Thoracic aorta (tissue), 2 donors: ENCODE measurements at places on chromosomes 1 and 21. TPM values are rescaled to one million over a fixed set of nuclear protein-coding genes. Genes with fewer than 3 reads are reported as not detected.

The GBP1 gene
- total RNA-seq, result 26.4 TPM

The CHIA gene
- total RNA-seq, result not detected

The UTS2 gene
- total RNA-seq, result not detected

The TINAGL1 gene
- total RNA-seq, result 581 TPM

The NBL1 gene
- 82.0 TPM for total RNA-seq

The PTGFRN gene
- total RNA-seq, result 24.5 TPM

The LCE2A gene
- not detected for total RNA-seq

The PLD5 gene
- total RNA-seq, result 12.2 TPM

The PANK4 gene
- 27.1 TPM for total RNA-seq

The AUNIP gene
- not detected for total RNA-seq

The PLA2G2D gene
- not detected for total RNA-seq

The OR10T2 gene
- not detected for total RNA-seq

The CR1 gene
- total RNA-seq, result 5.0 TPM

DNA sequence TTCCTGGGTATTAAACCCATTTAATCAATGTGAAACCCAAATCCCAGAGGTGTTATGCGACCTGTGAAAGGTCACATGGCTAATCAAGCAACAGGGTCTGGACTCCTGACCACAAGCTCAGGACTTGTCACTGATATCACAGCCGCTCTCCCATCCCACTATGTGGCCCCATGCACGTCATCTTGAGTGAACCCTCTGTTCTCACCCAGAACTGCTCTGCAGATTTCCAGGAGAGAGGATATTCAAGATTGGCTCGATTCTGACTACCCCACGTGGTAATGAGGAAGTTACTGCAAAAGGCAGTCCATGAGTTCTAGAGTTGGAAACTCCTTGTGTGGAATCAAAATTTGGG, 173.5 kb upstream of the ETV3 start:
- H3K36me3 ChIP-seq, result no peaks in the 10 kb centered on the region
- no peak overlapping the region for H3K4me3 ChIP-seq
- H3K27ac ChIP-seq, result no peak overlapping the region
- no peak for DNase-seq

GRCh38 chr21:31622397-31622796, 37.1 kb upstream of the SOD1 start:
- no peak for DNase-seq
- H3K27me3 ChIP-seq, result no peaks in the 10 kb centered on the region
- no peak overlapping the region for H3K4me3 ChIP-seq
- H3K4me1 ChIP-seq, result no peaks in the 10 kb centered on the region
- H3K36me3 ChIP-seq, result no peaks in the 10 kb centered on the region

DNA sequence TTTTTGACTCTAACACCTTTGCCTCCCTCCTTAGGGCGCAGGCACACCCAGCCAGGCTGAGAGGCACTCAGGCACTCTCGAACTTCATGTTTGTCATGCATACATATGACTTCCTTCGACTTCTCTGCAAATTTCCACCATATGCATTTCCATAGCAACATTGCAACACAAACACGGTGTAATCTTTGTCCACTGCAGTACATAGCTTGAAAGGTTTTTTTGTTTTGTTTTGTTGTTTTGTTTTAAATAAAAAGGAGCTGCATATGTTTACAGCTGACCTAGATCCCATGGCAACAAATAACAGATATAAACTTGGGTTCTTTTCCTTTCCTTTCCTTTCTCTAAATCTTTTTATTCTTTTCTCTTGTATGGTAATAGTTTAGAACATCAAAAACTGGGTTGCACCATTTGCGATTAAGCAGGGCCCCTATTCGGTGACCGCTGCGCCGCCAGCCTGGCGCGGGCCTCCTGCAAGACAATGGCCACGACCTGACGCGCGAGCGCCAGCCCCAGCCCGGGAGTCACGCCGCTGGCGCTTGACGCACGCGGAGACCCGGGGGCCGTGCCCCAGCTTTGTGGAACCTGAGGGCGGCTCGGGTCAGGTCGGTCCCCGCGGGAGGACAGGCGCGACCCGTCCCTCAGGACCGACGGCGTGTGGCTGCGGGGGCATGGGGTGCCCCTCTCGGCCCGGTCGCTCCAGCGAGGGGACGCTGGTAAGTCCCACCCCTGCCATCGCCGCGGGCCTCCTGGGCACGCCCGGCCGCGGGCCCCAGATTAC, 35.2 kb downstream of the CCN1 start:
- peaks cover 22% of the 10 kb centered on the region for H3K4me1 ChIP-seq
- H3K4me3 ChIP-seq, result peak overlapping the region; percentile 59
- no peaks in the 10 kb centered on the region for H3K27me3 ChIP-seq
- no peak for DNase-seq
- no peak overlapping the region for H3K27ac ChIP-seq
- H3K36me3 ChIP-seq, result no peaks in the 10 kb centered on the region

- H3K4me1 ChIP-seq, result peaks cover 3% of the 10 kb centered on the region
- H3K27me3 ChIP-seq, result peaks cover 5% of the 10 kb centered on the region
- H3K4me3 ChIP-seq, result peak overlapping the region; percentile 75
- DNase-seq, result no peak
These were observed 4.2 kb downstream of the TFAP2E start for GRCh38 chr1:35577071-35577998.

- H3K27me3 ChIP-seq, result no peaks in the 10 kb centered on the region
- no peak overlapping the region for H3K4me3 ChIP-seq
These were observed 50.4 kb downstream of the ELK4 start for GRCh38 chr1:205581321-205581980.

DNA sequence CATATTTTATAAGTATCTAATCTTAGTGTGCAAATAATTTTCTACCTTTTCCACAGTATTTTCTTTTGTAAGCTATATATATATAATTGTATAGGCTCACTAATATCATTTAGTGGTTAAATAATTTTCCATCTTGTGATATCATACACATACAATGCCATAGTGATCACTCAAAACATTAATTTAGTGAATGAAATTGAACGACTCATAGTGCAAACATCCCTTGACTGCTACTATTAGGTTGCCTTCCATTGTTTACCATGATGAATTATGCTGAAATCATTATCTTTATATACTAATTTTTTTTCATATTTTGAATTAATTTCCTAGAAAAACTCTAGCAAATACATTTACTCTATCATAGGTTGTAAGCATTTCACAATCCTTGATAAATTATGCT, 127.1 kb downstream of the PCNX2 start:
- no peaks in the 10 kb centered on the region for H3K27me3 ChIP-seq
- no peak overlapping the region for H3K27ac ChIP-seq
- no peaks in the 10 kb centered on the region for H3K36me3 ChIP-seq
- DNase-seq, result no peak
- no peaks in the 10 kb centered on the region for H3K4me1 ChIP-seq

GRCh38 chr1:112264010-112264409, 132.0 kb upstream of the CTTNBP2NL start:
- no peaks in the 10 kb centered on the region for H3K36me3 ChIP-seq
- no peak overlapping the region for H3K27ac ChIP-seq
- no peak for DNase-seq
- H3K4me1 ChIP-seq, result peaks cover 7% of the 10 kb centered on the region

DNA sequence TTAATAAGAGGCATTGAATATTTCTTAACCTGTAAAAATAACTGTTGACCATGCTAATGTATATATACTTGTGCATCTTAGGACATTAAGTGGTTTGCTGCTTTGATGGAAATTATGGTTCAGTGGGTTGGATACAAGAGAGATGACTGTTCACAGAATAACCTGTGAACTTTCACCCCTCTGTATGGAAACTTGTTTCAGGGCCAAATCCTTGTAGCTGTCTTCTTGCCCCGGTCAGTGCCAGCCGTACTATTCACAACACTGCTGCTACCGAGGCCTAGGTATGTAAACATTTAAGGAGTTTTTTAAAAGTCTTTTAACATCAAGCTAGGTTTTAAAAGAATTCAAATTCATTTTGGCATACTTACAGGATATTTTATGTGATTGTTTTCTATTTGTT, 16.1 kb downstream of the DONSON start:
- DNase-seq, result no peak
- no peak overlapping the region for H3K4me3 ChIP-seq
- peaks cover 47% of the 10 kb centered on the region for H3K36me3 ChIP-seq
- H3K4me1 ChIP-seq, result peaks cover 3% of the 10 kb centered on the region
- no peak overlapping the region for H3K27ac ChIP-seq

GRCh38 chr1:31726715-31727114, 22.9 kb upstream of the COL16A1 start:
- no peaks in the 10 kb centered on the region for H3K36me3 ChIP-seq
- no peak overlapping the region for H3K4me3 ChIP-seq
- no peaks in the 10 kb centered on the region for H3K27me3 ChIP-seq

DNA sequence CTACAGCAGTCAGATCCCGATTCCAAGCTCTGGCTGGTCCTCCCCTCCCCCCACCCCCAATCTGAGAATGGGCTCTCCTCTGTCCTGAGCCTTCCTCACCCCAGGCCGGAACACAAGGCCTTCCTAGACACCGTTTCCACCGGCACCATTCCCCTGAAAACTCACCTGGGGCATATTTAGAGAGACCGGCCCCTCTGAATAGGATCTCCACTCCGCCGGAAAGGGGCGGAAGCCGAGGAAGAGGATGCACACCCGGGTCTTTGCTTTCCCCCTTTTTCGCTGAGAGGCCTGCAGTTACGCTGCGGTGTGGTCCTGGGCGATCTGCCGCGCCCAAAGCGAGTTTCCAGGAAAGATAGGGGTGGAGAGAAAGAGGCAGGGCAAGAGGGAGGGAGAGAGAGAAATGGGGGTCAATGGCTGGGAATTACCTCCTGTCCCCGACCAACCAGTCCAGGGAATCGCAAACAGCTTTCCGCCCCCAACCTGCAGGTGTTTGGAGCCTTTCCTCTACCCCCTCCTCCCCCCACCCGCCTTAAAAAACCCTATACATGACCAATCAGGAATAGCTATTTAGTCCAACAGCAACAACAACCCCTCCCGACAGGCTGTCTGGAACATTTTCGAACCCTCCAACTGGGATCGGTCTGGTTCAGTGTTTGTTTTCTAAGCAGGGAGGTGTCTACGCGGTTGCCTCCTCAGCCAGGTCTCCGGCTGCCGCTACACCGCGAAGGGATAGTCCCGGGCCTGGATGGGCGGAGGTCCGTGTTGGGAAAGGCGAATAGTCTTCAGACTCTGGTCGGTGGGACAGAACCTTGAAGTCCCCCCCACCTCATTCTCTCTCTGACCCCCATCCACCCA, 2.8 kb downstream of the TAL1 start:
- DNase-seq, result no peak
- H3K36me3 ChIP-seq, result no peaks in the 10 kb centered on the region
- H3K4me1 ChIP-seq, result peaks cover 20% of the 10 kb centered on the region
- no peak overlapping the region for H3K27ac ChIP-seq
- peaks cover 29% of the 10 kb centered on the region for H3K27me3 ChIP-seq

GRCh38 chr1:88175631-88176226, 508.3 kb upstream of the PKN2 start:
- H3K27ac ChIP-seq, result no peak overlapping the region
- no peak overlapping the region for H3K4me3 ChIP-seq
- no peak for DNase-seq
- no peaks in the 10 kb centered on the region for H3K36me3 ChIP-seq
- H3K27me3 ChIP-seq, result no peaks in the 10 kb centered on the region

GRCh38 chr1:119680723-119681122, 31.0 kb upstream of the PHGDH start:
- H3K27ac ChIP-seq, result no peak overlapping the region
- H3K27me3 ChIP-seq, result no peaks in the 10 kb centered on the region
- H3K36me3 ChIP-seq, result no peaks in the 10 kb centered on the region

DNA sequence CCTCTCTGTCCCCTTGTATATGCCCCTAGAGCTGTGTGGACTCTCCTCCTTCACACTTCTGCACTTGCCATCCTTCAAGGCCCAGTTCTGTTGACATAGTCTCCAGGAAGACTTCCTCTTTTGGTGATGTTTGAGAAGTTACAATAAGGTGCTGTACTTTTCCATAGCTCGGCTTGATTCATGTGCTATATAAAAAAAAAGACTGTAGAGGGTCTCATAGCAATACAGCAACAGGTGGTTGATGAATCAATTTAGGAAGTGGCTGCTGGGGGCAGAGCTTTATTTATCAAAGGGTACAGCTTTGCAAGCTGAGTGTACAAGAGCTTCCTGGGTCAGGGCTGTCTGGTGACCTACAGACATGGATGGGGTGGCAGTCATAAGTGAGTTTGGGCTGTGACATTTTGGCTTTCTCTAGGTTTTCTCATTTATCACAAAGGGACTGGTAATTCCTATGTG, 102.7 kb downstream of the RUNX1 start:
- H3K4me1 ChIP-seq, result no peaks in the 10 kb centered on the region
- H3K27me3 ChIP-seq, result no peaks in the 10 kb centered on the region
- DNase-seq, result no peak
- no peak overlapping the region for H3K4me3 ChIP-seq
- no peaks in the 10 kb centered on the region for H3K36me3 ChIP-seq

DNA sequence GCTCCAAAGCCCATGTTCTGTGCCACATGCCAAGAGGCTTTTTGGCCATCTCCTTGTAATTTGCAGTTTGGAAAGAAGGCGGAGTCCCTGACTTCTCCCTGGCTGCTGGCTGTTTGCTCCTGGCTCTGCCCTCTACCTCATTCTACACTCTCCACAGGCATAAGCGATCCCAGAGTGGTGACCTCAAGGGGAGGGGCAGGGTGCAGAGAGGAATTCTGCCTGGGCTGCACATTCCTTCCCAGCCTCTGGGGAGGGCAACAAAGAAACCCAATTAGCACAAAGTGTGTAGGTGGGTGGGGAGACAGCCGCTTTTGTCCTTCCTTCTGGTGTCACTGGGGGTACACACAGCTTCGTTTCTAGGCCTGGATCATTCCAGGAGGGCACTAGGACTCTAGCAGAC, 95.3 kb downstream of the HIVEP3 start:
- H3K27me3 ChIP-seq, result no peaks in the 10 kb centered on the region
- H3K27ac ChIP-seq, result peak overlapping the region; percentile 65
- no peak overlapping the region for H3K4me3 ChIP-seq

- H3K4me3 ChIP-seq, result peak overlapping the region; percentile 100
- no peaks in the 10 kb centered on the region for H3K27me3 ChIP-seq
- no peak for DNase-seq
These were observed 684 bp upstream of the MRPL20 start for GRCh38 chr1:1407636-1408318.

GRCh38 chr1:108142773-108143394, 57.3 kb downstream of the SLC25A24 start:
- H3K4me1 ChIP-seq, result no peaks in the 10 kb centered on the region
- peaks cover 8% of the 10 kb centered on the region for H3K36me3 ChIP-seq
- H3K27ac ChIP-seq, result no peak overlapping the region

DNA sequence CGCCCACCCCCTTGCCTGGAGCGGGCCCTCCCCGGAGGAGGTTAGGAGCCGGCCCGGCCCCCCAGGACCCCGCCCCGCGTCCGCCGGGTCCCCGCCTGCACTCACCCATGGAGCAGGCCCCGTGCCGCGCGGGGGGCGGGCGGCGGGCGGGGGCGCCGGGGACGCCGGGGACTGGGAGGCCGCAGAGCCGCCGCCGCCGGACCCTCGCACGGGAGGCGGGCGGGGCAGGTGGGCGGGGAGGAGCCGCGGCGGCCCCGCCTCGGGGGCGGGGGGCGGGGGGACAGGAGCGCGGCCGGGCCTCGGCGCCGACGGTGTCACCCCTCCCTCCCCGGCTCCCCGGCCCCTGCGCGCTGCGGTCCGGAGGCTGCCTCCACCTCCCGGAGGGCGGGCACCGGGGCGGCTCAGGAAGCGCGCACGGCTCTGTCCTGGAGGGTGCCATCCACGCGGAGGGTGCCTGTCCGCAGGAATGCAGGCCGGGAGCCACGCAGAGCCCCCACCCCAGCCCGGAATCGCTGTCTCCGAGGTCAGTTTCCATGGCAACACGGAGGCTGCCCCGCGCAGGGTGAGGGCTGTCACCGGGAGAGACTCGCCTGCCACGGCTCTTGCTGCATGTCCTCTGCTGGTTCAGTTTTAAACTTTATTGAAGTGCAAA, 5.9 kb upstream of the PLEKHG5 start:
- peaks cover 61% of the 10 kb centered on the region for H3K4me1 ChIP-seq
- H3K27ac ChIP-seq, result peak overlapping the region; percentile 73
- no peaks in the 10 kb centered on the region for H3K27me3 ChIP-seq
- no peak for DNase-seq
- peak overlapping the region; percentile 87 for H3K4me3 ChIP-seq
